Ascending aorta (tissue), 2 donors: ENCODE measurements at places on chromosomes 6 and 20.

GRCh38 chr6:33692760-33693158 lies 18.7 kb downstream of the UQCC2 start:
- DNase-seq, result peak; percentile 78

DNA sequence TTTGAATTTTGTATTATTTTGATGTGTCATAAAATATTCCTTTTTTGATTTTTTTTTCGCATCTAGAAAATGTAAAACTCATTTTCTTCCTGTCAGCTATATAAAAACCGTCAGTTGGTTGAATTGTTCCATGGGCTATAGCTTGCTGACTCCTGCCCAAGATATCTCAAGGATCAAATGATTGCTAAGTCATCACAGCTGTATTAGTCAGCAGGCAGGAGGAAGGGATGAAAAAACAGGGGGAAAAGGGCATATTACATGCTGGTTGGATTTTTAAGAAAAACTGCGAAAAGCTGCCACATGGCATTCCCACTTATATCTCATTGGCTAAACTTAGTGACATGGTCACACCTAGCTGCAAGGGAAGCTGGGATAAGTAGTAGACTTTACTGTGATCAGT lies 569.9 kb downstream of the BCKDHB start:
- DNase-seq, result no peak

DNA sequence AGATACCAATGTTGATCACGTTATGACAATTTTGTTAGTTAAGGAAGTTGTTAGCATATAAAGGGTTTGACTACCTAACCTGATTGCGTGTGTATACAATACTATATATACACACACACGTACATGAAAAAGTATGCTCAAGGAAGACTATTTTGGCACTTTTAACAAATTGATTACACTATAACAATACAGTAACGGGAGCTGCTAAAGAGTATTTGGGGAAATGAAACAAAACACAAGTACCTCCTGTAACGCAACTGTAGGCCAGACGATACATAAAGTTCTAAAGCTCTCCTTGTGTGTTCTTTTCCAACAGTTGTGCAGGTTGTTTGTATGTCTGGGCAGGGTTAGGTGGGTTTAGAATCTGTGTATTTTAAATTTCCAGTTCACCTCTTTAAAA lies 98.7 kb downstream of the PLEKHG1 start:
- DNase-seq, result no peak

DNA sequence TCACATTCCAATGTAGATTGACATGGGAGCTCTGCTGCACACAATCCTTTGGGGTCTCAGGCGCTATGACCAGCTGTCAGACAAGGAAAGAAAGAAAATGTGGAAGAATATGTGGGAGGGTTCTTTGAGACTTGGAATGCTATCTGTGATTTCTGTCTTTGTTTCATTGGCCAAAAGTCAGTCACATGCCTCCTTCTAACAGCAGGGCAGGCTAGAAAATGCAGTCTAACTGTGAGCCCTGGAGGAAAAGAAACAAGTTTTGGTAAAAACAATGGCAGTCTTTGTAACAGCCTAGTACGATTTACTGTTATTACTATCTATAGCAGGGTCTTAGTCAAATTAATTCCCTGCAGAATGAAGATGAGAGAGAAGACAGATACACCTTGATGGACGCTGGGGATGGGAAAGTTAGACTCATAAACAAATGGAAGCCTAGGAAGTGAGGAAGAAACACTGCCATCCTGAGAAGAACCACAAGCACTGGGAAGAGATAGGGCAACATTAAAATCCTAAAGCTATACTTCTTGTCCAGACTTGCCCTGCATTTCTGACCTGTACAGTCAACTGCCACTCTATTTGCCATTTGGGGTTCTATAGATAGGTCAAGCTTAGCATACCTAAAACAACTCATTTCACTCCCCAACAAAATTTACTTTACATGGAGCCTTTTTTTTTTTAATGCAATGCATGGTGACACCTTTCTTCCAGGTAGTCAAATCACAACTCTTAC lies 833.0 kb downstream of the KIF16B start:
- DNase-seq, result no peak

DNA sequence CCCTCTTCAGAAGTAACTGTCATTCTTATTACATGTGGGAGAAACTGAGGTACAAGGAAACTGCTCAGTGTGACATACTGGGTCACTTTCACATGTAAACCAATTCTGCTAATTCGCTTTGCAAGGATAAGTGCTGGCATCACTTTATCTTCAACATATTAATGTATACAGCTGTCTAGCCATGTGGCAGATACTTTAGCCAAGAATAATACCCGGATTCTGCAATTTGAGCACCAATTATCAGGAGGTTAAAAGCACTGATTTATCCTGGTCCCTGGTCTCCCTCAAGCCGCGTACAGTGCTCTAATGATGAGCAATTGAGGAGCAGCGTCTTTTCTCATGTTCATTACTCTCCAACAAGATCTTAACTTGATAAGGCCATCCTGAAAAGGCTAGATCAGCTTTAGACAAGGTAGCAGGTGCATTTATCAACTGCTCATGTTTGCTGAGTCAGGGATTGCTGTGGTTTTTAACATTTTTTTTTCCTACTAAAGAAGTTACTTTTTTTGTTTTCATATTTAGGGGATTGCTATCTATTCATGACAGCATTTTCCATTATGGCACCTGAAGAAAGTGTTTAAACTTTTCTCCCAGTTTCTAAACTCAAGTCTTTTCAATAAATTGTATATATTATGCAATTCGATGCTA lies 1066.3 kb upstream of the MAP3K7 start:
- no peak for DNase-seq

DNA sequence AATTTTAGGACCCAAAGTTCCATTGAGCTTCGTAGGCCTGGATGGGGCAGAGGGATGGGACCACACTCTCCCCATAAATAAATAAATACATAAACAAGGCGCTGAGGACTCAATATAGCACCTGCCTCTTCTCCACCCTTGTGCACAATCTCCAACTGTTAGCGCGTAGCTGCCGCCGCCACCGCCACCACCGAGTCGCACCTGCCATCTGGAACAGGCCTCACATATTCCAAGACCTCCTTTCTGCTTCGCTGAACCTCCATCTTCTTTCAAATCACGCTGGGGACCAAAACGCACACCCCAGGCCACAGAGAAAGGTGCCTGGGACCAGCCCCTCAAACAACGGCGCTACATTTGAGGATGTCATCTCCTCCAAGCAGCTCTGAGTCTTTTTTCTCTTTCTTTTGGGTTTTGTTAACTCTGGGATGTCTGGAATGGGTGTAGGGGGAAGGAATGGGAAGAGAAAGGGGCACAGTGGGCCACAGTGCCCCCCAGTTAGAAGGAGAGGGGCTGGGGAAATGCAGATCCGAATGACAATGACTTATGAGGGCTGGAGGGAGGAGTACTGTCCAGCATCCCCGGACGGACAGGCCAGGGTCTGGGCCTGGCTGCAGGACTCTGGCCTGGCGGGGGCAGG lies 49.7 kb downstream of the NOL4L start:
- DNase-seq, result no peak

DNA sequence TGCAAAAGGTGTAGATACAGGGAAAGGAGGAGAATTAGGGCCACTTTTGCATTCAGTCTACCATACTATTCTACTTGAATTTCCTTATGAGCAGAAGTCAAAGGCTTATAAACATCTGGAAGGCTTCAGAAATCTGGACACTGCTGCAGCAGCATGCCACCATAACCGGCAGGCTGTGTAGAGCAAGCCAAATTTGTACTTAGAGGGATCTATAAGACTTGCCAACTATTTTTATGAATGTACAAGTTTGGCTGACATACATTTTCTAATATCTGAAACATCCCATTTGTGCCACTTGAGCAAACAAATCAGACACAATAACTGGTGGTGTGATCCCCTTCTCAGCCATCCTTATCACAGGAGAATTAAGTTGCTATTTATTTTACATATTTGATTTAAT lies 14.0 kb upstream of the PLCB1 start:
- no peak for DNase-seq

DNA sequence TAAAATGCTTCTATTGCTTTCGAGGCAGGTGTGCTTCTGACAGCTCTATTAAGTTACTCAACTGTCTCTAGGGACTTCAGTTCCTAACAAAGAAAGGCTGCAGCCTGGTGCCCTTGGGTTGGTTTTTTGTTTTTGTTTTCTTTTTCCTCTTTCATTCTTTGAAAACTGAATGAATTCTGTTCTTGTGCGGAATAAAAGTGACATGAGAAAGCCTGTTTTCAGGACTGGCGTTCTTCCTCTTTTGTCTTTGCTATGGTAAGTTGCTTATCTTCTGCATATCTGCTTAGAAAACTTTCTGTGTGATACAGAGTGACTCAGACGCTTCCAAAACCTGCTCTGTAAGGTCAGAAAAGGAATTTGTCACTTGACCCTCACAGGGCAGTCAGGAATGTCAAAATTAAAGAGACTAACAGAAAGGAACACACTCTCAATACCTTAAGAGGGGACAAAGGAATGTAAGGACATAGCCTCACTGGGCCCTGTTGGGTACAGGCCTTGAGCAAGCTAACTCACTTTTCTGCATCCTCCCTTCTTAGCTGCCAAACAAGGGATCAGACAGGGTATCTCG lies 56.2 kb upstream of the NHSL1 start:
- no peak for DNase-seq

GRCh38 chr20:1866834-1867233 lies 28.4 kb upstream of the SIRPA start:
- no peak for DNase-seq

GRCh38 chr20:37209193-37209592 lies 29.8 kb upstream of the MROH8 start:
- no peak for DNase-seq

DNA sequence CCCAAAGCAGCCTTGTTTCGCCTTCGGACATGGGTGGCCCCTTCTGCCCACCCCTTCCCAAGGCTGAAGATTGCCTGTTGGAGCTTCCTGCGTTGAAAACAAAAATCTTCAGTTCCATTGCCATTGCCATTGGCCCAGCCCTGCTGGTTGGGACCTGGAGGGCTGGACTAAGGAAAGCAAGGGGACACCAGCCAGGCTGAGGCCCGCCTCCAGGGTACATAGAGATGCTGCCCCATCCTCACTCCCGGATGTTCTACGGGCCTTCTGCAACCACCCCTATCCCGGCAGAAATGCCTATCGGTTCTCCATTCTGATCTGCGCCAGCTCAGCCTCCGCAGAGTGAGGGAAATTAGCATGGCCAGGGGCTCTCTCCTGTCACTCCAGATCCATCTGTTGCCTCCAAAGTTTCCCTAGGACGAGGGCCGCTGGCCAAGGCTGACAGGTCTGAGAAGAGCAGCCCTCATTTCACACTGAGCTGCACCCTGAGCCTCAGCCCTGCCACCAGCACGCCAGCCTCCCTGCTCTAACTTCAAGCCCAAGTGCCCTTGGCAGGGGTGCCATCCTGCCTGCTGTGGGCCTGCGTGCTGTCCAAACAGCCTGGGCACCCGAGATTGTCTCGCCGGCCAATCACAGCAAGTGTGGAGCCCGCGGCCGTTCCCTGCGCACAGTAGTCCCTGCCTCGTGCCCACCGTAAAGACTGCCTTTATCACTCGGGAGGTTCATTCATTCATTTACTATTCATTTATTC lies 13.4 kb upstream of the STX16 start:
- no peak for DNase-seq

- DNase-seq, result no peak
These were observed 868.3 kb upstream of the FLRT3 start for GRCh38 chr20:15205719-15206118.

DNA sequence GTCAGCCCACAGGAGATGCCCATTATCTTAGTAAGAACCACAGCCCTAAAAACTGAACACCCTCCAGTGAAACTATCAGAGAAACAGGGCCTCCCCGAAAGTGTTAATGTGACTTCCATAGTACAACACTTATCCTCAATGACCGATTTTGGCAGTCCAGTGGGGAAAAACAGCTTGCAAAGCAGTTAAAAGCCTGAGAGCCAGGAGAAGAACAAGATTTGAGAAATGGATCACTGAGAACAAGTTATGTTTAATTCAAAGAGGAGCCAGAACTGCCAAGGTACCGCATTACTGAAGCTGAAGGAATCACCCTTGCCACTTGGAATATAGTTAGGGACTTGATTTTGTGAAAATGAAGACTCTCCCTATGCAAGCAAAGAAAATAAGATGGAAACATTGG lies 236.9 kb downstream of the QKI start:
- peak; percentile 28 for DNase-seq

DNA sequence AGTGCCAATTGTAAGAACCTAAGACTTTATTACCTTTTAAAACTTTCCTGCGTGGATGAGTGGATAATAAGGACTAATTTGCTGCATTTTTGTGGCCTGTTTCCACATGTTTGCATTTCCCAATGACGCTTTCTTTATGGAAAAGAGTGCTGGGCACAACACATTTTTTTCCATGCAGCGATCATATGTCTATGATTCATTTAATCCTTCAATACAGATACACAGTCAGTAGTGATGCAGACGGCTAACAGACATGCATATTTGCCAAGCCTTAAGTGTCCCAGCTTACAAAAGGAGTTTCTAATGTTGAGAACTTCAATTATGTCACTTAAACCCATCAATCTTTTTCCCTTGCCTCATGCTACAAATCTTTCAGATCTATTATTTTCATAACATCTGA lies 239.8 kb upstream of the PREP start:
- no peak for DNase-seq

GRCh38 chr6:56440551-56440981 lies 193.2 kb upstream of the COL21A1 start:
- no peak for DNase-seq

- DNase-seq, result no peak
These were observed 91.0 kb upstream of the SSTR4 start for GRCh38 chr20:22944062-22944461.

DNA sequence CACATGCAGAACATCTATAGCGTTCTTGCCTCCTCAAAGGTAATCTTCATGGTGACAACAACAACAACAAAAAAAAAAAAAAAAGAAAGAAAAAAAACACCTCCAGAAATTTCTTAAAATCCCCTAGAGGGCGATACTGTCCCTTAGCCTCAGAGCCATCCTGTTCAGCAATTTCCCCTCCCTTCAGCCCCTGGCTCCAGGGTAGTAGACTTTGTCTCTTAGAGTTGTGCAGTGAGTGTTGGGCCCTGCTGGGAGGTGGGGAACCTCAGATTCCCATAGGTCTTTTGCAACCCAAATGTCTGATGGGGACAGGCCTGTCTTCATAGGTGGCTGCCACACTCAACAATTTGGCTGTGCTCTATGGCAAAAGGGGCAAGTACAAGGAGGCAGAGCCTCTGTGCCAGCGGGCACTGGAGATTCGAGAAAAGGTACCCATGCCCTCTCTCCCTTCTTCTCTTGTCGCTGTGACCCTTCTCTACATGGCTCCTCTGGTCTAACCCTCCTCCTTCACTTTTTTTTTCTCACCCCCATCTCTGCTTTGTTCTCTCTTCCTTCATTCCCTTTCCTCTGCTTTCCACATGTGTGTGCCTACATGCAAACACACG lies 6.0 kb upstream of the PTK7 start:
- DNase-seq, result no peak

DNA sequence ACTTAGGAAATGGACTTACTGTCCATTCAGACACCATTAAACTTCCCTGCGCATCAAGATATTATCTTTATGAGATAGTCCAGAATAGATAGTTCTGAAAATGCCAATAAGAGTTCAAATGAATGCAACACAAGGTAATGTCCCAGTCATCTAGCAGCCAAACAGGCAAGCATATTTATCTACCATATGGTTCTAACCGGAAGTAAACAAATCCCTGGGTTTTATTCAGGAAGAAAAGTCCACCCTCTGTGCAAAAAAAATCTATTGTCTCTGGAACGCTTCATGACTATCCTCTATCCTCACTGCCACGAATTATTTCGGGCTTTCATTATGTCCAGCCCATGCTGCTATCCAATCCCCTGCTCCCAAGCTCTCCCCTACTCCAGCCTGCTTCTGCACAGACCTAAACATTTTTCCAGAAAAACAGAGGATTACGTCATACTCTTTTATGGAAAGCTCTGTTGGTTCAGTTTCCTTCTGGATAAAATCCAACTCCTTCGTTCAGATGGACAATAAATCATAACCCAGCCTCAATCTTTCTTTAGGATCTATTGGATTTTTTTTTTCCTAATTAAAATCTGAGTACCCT lies 11.4 kb downstream of the PPIL6 start:
- no peak for DNase-seq
